ENCODE measurements at places on chromosomes 3 and 15.

DNA sequence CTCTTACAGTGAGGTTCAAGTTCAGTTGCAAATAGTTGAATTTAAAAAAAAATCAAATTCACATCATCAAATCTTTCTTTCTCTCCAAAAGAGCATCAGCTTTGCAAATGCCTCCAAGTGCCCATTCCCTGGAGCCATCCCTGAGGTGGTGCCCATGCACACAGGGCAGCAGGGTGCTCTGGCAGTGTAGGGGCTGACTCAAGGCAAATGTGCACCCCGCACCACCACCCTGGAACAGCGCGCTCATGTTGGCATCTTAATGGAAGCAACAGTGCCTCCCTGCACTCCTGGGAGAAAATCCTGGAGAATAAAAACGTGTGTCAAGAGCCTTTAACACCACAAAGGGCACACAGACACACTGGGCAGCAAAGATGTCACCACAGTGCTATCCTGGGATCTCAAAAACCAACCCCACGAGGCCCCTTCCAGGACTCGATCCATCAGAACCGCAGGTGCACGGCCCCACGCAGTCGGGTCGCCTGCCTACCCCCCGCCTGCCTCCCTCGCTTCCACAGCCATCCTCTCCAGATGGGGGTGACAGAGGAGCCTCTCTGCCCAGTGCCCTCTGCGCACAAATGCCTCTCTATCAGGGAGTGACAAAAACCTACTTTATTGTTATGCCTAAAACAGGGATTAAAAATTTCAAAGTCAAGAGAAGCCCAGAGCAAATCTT is 50.8 kb downstream of the NIPA2 start:
- no peak for DNase-seq

- DNase-seq = no peak
Measured at GRCh38 chr3:100875239-100875638, 118.0 kb downstream of the ABI3BP start.

DNA sequence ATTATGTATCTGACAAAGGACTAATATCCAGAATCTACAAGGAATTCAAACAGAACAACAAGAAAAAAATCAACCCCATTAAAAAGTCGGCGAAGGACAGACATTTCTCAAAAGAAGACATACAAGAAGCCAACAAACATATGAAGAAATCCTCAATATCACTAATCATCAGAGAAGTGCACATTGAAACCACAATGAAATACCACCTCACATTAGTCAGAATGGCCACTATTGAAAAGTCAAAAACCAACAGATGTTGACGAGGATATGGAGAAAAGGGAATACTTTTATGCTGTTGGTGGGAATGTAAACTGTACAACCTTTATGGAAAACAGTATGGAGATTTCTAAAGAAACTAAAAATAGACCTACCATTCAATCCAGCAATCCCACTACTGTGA is 233.1 kb upstream of the PLSCR5 start:
- DNase-seq = no peak

DNA sequence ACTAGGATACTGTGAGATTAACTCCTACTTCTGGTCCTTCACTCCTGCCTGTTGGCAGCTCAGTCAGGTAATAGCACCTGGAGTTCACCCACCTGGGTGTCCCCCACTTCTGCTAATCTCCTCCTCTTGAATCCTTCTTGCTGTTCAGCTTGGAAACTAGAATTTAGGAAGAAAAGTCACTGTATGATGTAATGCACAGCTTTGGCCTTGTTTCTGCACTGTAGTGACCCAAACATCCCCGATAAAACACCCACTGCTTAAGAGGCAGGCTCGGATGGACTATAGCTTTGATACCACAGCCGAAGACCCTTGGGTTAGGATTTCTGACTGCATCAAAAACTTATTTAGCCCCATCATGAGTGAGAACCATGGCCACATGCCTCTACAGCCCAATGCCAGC is 24.8 kb downstream of the STARD5 start:
- DNase-seq = no peak
